ENCODE measurements at places on chromosomes 4 and X. TPM values are rescaled to one million over a fixed set of nuclear protein-coding genes. Genes with fewer than 3 reads are reported as not detected.

HSFX3 gene
- total RNA-seq: not detected

HMX1 gene
- total RNA-seq: not detected

RTL5 gene
- 9.8 TPM for total RNA-seq

COX7B2 gene
- not detected for total RNA-seq

GLRA2 gene
- total RNA-seq: not detected

EFHC2 gene
- total RNA-seq: 2.3 TPM

Data from ureter (tissue), 1 donor.